ENCODE measurements at places on chromosomes 4 and X. TPM values are rescaled to one million over a fixed set of nuclear protein-coding genes. Genes with fewer than 3 reads are reported as not detected.

- H3K4me3 ChIP-seq: no peak overlapping the region
- H3K27me3 ChIP-seq: no peaks in the 10 kb centered on the region
- DNase-seq: no peak
- H3K27ac ChIP-seq: no peak overlapping the region
- no peaks in the 10 kb centered on the region for H3K4me1 ChIP-seq
These were observed 104.9 kb downstream of the SLIT2 start for GRCh38 chr4:20356565-20356964.

GRCh38 chrX:111244235-111244750, 26.0 kb downstream of the CAPN6 start:
- no peak overlapping the region for H3K4me3 ChIP-seq
- no peaks in the 10 kb centered on the region for H3K27me3 ChIP-seq
- DNase-seq: no peak
- H3K36me3 ChIP-seq: no peaks in the 10 kb centered on the region

- H3K27me3 ChIP-seq: no peaks in the 10 kb centered on the region
- peaks cover 1% of the 10 kb centered on the region for H3K36me3 ChIP-seq
- peaks cover 30% of the 10 kb centered on the region for H3K4me1 ChIP-seq
- H3K27ac ChIP-seq: no peak overlapping the region
These were observed 4.7 kb downstream of the LAMP2 start for GRCh38 chrX:120464411-120464810.

GRCh38 chr4:145390571-145390970, 91.1 kb upstream of the SMAD1 start:
- peaks cover 27% of the 10 kb centered on the region for H3K27me3 ChIP-seq
- H3K36me3 ChIP-seq: no peaks in the 10 kb centered on the region
- no peak overlapping the region for H3K4me3 ChIP-seq

DNA sequence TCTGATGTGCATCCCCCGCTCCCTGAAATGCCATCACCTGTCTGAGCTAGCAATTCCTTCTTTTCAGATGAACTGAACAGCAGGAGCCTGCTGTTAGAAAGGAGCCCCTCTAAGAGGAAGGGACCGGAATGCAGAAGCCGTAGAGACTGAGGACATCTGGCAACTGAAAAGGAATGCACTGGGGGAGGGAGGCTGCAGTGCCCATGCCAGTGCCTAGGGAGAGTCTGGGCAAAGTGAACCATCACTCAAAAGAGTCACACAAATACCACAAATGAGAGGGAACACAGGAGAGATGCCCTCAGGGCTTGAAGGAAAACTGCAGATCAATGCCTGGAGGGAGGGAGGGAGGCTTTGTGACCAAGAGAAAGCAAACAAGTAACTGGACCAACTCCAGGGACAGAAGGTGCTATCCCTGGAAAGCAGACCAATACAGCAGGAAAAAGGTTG, 93.9 kb upstream of the CBR4 start:
- peaks cover 6% of the 10 kb centered on the region for H3K4me1 ChIP-seq
- no peak for DNase-seq
- H3K36me3 ChIP-seq: no peaks in the 10 kb centered on the region

DNA sequence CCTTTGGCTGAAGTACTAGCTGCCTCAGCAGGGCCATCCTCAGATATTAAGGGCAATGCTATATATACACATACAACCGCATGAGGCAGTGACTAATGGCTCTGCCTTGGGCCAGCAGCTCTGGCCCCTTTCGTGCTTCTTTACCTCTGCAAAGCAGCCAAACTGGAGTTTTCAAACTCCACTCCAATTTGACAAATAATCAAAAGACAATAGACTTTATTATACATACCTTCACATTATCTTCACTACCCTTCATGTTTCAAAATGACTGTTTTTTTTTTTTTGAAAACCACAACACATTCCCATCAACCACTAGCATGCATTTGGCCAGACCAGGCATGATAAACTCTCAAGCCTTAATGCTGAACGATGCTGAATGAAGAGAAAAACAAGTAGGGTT, 187.7 kb downstream of the ENOX2 start:
- H3K4me1 ChIP-seq: peaks cover 3% of the 10 kb centered on the region
- no peak for DNase-seq
- no peak overlapping the region for H3K27ac ChIP-seq
- no peaks in the 10 kb centered on the region for H3K27me3 ChIP-seq
- H3K4me3 ChIP-seq: no peak overlapping the region

DNA sequence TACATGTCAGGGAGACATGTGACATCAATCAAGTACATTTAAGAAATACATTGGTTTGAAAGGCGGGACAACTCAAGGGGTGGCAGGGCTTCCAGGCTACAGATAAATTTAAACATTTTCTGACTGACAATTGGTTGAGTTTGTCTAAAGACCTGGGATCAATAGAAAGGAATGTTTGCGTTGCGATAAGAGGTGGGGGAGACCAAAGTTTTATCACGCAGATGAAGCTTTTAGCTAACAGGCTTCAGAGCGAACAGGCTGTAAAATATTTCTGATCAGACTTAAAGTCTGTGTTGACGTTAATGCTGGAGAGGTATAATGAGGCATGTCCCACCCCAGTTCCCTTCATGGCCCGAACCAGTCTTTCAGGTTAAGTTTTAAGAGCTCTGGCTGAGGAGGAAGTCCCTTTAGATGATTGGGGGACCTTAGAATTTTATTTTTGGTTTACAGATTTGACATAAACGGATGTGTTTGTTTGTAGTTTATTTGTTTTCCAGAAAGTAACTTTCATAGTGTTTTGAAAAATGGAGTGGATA, 346.7 kb upstream of the RASGEF1B start:
- peaks cover 10% of the 10 kb centered on the region for H3K27me3 ChIP-seq
- no peak overlapping the region for H3K27ac ChIP-seq
- H3K36me3 ChIP-seq: no peaks in the 10 kb centered on the region
- no peak overlapping the region for H3K4me3 ChIP-seq

DNA sequence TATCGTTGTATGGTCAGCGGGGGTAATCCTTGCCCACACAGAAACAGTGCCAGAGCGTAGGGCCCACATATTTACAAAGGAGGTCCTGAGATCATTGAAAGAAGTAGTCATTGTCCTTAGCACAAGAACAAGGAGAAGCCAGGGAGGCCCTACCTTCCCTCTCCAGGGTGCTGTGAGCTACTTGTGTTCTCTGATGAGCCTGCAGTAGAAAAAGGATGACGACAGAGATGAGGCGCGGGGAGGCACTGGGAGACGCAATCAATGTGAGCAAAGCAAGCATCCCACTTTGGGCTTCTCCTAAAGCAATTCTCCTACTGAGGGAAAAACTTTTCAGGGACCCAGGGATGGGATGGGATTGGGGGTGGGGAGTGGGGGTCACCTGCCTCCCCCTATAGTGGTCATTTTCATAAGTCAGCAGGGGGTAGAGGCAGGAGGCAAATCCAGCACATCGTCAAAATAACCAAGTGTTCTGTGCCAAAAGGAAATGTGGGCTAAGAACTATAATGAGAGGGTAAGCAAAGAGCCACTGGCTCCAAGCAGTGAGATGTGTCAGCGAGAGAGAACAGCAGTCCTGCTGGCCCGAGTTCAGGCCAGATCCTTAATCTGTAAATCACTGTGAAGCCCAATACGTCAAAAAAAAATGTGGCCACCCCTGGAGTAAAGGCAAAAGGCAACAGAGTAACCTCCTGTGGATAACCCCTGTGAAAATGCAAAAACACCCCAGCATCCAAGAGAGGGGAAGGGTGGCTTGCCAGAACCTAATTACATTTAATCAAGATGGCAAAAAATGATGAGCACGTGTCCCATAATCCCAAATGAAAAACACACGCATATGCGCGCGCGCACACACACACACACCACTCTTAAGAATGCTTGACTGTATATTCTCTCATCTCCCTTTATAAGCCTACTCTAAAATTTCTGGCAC, 136.6 kb upstream of the HHIP start:
- no peak overlapping the region for H3K27ac ChIP-seq
- H3K27me3 ChIP-seq: no peaks in the 10 kb centered on the region
- H3K4me3 ChIP-seq: no peak overlapping the region
- no peak for DNase-seq

KIAA1210 gene
- total RNA-seq: not detected

SYNPO2 gene
- 0.18 TPM for total RNA-seq

ARHGAP36 gene
- not detected for total RNA-seq

SLC10A4 gene
- total RNA-seq: not detected

RNF128 gene
- total RNA-seq: not detected

TREX2 gene
- 1.4 TPM for total RNA-seq

SPANXA2 gene
- total RNA-seq: not detected

TEX28 gene
- not detected for total RNA-seq

Measured in activated CD8-positive, alpha-beta T cell treated with anti-CD3 and anti-CD28 coated beads for 36 hours (primary cell).